ENCODE measurements at places on chromosomes 7 and 10.

GRCh38 chr7:100943693-100944092 lies 5.6 kb upstream of the MUC3A start:
- DNase-seq, result no peak

DNA sequence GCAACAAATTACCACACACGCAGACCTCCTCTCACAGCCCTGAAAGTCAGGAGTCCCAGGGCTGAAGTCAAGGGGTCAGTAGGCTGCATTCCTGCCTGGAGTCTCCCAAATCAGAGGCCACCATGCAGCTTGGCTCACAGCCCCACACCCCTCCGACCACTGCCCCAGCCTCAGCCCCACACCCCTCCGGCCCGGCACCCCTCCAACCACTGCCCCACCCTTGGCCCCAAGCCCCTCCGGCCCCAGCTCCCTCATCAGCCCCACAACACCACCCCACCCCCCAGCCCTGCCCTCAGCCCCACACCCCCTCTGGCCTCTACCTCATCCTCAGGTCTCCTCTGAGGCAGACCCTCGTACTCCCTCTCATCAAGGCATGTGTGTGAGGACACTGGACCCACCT lies 85.7 kb downstream of the DIP2C start:
- no peak for DNase-seq

DNA sequence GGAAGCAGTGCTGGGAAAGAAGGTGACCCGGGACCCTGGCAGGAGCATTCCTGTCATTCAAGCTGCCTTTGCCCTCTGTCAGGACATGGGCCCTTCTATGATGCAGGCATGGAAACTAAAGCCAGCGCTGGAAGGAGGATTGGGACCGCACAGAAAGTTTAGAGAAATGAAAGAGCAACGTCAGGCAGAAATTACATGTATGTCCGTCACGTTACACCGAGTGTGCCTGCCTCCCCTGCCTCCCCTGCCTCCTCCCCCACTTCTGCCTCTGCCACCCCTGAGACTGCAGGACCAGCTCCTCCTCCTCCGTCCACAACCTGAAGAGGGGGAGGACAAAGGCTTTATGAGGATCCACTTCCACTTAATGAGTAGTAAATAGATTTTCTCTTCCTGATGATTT lies 13.9 kb upstream of the PWWP2B start:
- DNase-seq, result no peak

DNA sequence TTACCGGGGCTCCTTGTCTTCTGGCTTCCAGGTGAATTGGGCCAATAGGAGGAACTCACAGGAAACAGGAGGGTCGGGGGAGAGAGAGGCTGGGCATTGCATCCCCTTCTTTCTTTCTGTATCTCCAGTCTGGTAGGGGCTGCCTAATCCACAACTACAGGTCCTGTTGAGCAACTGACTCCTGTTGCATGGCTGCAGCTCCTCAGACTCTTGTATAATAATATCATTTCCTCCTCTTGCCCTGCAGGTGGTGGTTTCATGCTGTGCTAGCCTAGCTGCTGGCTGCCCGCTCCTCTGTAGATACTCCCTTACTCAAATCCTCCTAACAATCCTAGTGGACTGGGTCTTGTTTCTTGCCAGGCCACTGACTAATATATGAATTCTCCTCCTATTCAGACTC lies 276.5 kb upstream of the SMIM30 start:
- peak; percentile 14 for DNase-seq

- no peak for DNase-seq
These were observed 130.9 kb downstream of the OAT start for GRCh38 chr10:124287791-124288190.

DNA sequence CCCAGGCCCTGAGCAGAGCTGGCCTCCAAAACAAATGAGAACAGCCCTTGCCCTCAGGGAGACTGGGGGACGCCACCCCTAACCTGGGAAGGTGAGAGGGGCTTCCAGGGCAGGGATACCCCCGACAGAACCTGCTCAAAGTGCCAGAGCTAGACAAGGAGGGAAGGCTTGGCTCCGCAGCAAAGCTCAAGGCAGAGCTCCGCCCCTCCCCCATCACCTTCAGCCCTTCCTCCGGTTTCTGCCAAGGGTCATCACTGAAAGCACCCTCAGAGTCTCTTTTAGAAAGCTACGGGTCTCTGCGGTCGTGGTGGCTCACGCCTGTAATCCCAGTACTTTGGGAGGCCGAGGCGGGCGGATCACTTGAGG lies 73.4 kb upstream of the CUX1 start:
- DNase-seq, result no peak

DNA sequence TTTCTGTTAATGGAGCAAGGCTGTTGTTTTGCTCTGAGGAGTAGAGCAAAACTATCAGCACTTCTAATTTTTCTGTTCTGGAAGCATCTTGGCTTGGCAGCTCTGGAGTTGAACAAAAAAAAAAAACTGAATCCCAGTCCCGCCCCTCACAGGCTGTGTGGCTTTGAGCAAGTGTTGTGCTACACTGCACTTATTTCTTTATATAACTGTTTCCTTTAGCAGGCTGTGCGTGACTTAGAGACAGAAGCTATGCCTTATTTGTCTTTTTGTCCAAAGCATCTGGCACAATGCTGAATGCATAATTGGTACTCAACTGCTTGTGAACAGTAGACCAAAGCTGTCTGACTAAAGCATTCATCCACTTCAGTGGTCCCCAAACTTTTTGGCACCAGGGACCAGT lies 96.1 kb downstream of the AMPH start:
- DNase-seq, result no peak

- DNase-seq, result no peak
These were observed 4.7 kb downstream of the SUN1 start for GRCh38 chr7:837001-837400.

DNA sequence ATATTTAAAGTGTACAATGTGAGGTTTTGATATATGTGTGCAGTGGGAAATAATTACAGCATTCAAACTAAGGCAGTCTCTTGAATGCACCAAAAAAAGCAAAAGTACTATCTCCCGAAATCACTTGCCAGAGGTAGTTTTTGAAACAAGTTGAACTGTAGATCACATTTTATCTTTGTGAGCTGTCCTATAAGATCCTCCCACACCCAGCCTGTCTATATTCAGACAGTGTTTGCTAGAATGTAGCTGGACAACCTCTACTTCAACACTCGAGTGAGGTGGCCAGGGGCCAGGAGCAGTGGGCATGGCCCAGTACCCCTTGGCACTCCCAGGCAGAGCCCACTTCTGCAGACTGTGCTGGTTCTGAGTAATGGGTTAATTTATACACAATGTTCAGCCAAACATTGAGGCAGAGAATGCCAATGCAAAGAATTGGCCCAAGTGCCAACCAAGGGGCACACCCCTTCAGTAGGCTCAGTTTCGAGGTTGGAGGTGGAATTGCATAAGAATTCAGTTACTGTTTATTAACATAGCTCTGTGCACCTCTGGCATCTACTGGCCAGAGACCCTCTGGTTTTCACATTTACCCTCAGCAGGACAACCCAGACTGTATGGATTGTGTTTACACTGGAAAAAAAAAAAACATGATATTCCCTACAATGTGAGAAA lies 70.5 kb downstream of the AHR start:
- DNase-seq, result peak; percentile 48

- no peak for DNase-seq
These were observed 232.0 kb downstream of the VTI1A start for GRCh38 chr10:112678987-112679386.

DNA sequence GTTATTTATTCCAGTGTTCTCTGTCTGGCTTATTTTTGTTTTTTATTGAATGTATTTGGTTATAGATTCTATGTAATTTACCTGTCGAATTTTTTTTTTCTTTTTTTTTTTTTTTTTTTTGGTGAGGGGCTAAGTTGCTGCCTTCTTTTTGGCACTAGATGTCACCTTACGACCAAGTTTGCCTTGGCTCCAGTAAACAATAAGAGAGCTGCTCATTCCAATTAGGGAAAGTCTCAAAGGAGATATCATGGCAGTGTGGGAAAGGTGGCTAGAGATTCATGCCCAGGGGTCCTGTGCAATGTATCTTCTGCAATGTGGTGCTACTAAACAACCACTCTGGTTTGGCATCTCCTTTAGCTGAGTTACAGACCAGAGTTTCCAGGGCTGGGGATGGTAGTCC lies 84.0 kb downstream of the PTPN20 start:
- DNase-seq, result no peak

- no peak for DNase-seq
These were observed 98.0 kb upstream of the FAM20C start for GRCh38 chr7:94251-94801.

- DNase-seq, result no peak
These were observed 116.3 kb downstream of the CUX1 start for GRCh38 chr7:101933688-101934121.

- no peak for DNase-seq
These were observed 92.1 kb downstream of the CABCOCO1 start for GRCh38 chr10:61754587-61755550.

GRCh38 chr7:34662058-34662708 lies 4.2 kb downstream of the NPSR1 start:
- DNase-seq, result no peak

- peak; percentile 11 for DNase-seq
These were observed at the start of gene TMEM273 for GRCh38 chr10:49187950-49188761. TMEM273 (minus strand) TSS chr10:49188391; CDS start chr10:49188336, 55 bp downstream.

GRCh38 chr10:70074165-70074564 lies 21.5 kb downstream of the MACROH2A2 start:
- peak; percentile 14 for DNase-seq

GRCh38 chr7:115478426-115478825 lies 552.1 kb downstream of the TFEC start:
- DNase-seq, result no peak

DNA sequence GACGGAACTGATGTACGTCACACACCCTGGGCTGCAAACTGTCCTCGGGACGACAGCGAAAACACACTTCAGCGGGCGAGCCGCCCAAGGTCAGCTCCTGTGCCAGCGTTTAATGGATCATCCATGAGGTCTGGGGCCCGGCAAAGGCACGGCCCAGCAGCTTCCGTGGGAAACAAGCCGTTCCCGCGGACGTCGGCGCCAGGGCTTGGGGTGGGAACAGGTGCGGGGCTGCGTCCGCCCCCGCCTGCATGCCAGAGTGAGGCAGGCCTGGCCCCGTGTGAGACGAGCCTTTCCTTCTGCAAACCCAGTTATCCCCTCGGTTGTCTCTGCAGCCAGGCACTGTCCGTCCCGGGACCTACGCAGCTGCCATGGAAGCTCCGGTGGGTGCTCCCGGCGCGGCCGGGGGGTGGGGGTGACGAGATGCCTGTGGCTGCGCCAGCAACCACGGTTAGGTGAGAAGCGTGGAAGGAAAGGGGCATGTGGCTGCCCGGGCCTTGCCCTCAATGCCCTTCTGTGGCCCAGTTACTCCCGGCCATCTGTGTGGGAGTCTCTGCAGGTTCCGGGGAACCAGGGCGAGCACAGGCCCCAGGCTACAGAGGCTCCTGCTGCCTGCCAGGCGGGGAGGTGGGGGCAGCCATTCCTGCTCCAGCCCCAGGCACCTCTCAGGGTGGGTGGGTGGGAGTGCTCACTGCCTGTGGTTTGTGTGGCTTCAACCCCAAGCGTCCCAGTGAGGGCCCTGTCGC lies 42.2 kb upstream of the PDGFA start:
- DNase-seq, result no peak

GRCh38 chr7:127819975-127820731 lies 168.2 kb downstream of the SND1 start:
- DNase-seq, result peak; percentile 90

GRCh38 chr10:74207691-74208480 lies 56.9 kb downstream of the ADK start:
- DNase-seq, result no peak

GRCh38 chr7:43615558-43616145 lies 32.7 kb downstream of the STK17A start:
- no peak for DNase-seq

- no peak for DNase-seq
These were observed 209.0 kb downstream of the LRMDA start for GRCh38 chr10:75640381-75640780.

- DNase-seq, result no peak
These were observed 9.8 kb downstream of the WDFY4 start for GRCh38 chr10:48694371-48695030.

- no peak for DNase-seq
These were observed 266.1 kb downstream of the HGF start for GRCh38 chr7:81503771-81504170.

GRCh38 chr7:75583255-75583654 lies 91.1 kb downstream of the SPDYE5 start:
- DNase-seq, result no peak

DNA sequence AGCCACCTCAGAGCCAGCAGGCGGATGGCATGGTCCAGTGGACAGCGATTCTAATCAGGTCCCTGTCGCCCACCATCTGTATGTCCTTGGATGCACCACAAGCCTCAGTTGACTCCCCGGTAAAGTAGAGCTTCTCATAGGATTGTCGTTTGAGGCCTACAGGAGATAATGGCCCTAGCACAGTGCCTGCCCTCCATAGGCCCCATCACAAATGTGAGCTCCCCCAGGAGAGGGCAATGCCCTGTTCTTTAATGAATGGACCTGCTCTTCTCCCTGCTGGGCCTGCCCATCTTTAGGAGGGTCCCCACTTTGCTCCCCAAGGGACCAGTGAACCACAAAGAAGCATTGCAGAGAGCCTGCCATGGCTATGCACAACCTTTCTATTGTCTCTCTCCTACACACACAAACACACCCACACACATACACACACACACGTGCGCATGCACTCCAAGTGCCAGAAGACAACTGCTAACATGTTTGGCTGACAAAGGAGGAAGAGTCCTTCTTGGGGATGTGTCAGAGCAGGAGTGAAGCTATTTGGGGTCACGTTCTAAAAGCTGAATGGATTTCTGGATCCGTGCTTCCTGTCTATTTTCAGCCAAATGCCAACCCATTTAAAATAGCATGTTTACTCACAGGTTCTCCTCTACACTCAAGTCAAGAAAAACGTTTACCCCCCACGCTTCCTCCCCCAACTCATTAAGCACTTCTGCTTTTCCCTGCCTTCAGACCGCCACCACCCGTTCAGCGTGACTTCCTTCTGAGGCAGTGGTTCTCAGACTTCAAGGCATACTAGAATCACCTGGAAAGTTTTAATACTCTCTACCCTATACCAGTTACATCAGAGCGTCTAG lies 196.1 kb downstream of the GRID1 start:
- DNase-seq, result no peak

- DNase-seq, result no peak
These were observed 447.6 kb upstream of the ZMIZ1 start for GRCh38 chr10:78620985-78621799.

GRCh38 chr10:102229810-102230263 lies 3.7 kb downstream of the ELOVL3 start:
- peak; percentile 71 for DNase-seq

Data from iris pigment epithelial cell (primary cell).